Left renal cortex interstitium (tissue), 4 donors: ENCODE measurements at places on chromosomes 16 and 17.

DNA sequence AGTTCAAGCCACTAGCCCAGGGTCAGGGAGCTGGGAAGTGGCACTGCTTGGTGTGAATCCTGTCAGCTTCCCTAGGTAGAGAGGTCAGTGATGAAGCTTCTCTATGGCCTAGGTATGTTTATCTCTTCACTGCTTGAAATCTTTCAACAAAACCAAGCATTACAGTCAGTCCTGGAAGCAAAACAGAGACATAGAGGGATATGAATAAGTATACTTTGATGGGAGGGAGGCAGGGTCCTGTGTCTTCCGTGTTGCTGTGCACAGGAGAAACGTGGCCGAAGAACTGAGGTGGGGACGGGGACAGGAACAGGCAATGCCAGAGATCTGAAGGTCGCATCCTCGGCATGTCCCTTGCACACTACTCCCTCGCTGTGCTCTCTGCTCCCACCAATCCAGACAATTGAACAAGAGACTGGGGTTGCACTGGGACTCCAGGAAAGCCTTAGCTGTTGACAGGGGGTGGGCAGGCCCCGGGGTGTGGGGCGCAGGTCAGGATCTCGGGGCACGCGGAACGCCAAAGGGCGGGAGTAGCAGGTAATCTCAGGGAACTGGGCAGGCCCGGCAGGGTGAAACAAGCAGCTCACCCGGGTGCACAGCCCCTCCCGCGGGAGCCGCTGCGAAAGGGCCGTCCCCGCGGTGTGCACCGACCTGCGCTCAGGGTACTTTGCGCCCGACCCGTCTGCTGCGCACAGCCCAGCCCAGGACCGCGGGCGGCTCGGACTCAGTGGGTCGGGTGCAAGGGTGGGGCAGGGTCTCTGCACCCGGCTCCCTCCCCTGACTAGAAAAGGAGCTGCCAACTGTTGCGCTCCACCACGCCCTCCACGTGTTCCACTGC is at the start of gene MT1H:
MT1H (plus strand) TSS at position 810 of the 835 bp plus-strand sequence. CDS start 71 bp downstream, outside the sequence.
- DNase-seq = no peak

GRCh38 chr17:18181358-18181757 is 2.3 kb upstream of the ALKBH5 start:
- DNase-seq = no peak

GRCh38 chr17:49588726-49589576 is 13.3 kb downstream of the NXPH3 start:
- DNase-seq = no peak

DNA sequence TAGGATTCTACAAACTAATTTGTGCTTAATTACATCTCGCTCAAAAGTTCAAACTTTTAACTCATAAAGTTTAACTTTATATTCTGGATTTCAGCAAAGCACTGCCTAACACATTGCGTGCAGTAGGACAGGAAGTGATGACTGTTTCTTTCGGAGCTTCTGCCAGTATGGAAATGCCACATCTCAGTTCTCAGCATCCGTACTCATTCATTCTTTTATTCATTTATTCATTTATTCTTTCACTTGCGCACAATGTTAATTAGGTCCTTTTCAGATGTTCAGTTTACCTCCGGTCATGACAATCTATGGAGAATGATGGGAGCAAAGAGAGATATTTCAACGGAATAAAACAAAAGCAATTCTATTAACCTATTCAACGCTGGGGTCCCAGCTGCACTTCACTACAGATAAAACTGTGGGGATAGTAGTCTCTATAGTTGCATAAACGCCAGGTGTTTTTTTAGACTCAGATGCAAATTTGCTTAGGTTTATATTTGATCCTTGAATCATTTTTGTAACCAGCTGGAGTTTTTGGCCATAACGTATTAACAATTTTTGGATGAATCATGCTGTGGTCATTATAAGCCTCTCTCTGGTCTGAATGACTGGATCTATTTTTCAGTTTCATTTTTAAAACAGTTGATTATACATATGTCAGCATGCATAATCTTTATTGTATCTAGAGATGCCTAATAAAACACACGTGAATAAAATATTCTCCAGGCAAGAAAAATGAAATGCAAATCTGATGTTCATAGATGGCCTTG is 143.9 kb downstream of the KCNJ2 start:
- DNase-seq = no peak

GRCh38 chr16:87483481-87483880 is 9.3 kb downstream of the ZCCHC14 start:
- no peak for DNase-seq

GRCh38 chr17:78617511-78618061 is 40.4 kb upstream of the DNAH17 start:
- no peak for DNase-seq

DNA sequence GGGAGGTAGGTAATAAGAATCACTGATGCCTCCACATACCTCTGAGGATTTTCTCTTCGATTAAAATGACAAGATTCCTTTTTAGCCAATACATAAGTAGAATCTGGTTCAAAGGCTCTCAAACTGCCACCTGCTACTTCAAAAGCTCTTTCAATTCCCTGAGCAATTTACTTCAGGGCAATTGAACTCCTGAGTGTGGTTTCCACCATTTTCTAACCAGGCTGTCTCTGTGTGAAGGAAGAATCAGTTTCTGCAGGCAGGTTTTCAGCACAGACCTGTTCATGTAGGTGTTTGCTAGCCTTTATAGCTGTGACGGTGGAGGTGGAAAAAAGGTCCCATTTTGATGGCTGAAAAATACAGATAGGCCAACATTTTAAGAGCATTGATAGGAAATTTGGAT is 18.2 kb upstream of the HS3ST3B1 start:
- DNase-seq = no peak
